ENCODE measurements at places on chromosomes 4 and X.

DNA sequence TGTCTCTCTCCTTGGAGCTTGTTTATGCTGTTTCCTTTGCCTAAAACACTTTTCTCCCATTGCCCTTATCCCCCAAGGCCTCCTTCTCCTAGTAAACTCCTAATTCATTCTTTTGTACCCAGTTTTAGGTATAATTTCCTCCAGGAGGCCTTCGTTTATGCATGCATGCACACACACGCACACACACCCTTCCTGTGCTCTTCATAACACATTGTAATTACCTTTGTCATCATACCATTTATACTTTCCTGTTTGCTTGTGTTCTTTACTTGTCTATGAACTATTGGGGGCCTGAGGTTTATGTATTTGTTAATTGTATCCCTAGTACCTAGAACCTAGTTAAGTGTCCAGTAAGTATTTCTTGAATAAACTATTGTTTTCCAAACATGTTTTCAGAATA is 45.5 kb downstream of the XIAP start:
- DNase-seq: no peak

DNA sequence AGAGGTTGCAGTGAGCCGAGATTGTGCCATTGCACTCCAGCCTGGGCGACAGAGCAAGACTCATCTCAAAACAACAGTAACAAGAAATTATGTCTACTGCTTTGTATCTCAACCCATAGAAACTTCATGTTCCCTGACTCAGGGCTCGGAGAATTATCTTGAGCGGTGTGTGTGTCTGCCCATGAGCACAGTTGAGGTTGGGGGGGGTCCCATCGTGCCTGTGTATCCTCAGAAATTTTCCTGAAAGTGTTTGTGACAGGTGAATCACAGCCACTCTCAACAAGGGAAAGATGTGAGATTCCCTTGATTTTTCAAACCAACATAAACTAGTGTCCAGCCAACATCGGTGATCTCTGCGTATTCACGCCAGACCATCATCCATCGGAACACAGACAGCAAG is 319.1 kb downstream of the ASMT start:
- no peak for DNase-seq

- no peak for DNase-seq
Observed at GRCh38 chr4:56123051-56123450, 174.3 kb downstream of the CEP135 start.

GRCh38 chr4:100174985-100175383 is 15.3 kb downstream of the DDIT4L start:
- DNase-seq: no peak

GRCh38 chr4:10750714-10751113 is 66.1 kb upstream of the CLNK start:
- no peak for DNase-seq

DNA sequence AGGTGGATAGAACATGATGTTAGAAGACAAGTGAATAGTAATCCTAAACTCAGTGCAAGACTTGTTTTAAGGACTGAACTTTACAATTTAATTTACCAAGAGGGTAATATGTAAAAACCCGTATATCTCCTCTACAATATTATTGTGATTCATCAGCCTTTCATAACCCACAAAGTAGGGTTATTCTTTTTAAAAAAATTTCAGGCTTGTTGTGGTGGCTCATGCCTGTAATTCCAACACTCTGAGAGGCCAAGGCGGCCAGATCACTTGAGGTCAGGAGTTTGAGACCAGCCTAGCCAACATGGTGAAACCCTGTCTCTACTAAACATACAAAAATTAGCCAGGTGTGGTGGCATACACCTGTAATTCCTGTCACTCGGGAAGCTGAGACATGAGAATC is 7.2 kb downstream of the IBSP start:
- no peak for DNase-seq
